ENCODE measurements at places on chromosomes 2 and 18.
A peak's percentile ranks its signal among the peaks of the same experiment; 100 is the strongest.

- no peak overlapping the region for H3K27ac ChIP-seq
- no peaks in the 10 kb centered on the region for H3K36me3 ChIP-seq
- peak; percentile 57 for DNase-seq
- H3K4me3 ChIP-seq: no peak overlapping the region
- H3K27me3 ChIP-seq: no peaks in the 10 kb centered on the region
These were observed 42.1 kb upstream of the SNED1 start for GRCh38 chr2:240956171-240956934.

- peaks cover 20% of the 10 kb centered on the region for H3K4me1 ChIP-seq
- no peaks in the 10 kb centered on the region for H3K27me3 ChIP-seq
- H3K36me3 ChIP-seq: no peaks in the 10 kb centered on the region
- H3K27ac ChIP-seq: no peak overlapping the region
- DNase-seq: peak; percentile 46
- no peak overlapping the region for H3K4me3 ChIP-seq
These were observed 288.5 kb downstream of the TNS1 start for GRCh38 chr2:217714287-217714751.

DNA sequence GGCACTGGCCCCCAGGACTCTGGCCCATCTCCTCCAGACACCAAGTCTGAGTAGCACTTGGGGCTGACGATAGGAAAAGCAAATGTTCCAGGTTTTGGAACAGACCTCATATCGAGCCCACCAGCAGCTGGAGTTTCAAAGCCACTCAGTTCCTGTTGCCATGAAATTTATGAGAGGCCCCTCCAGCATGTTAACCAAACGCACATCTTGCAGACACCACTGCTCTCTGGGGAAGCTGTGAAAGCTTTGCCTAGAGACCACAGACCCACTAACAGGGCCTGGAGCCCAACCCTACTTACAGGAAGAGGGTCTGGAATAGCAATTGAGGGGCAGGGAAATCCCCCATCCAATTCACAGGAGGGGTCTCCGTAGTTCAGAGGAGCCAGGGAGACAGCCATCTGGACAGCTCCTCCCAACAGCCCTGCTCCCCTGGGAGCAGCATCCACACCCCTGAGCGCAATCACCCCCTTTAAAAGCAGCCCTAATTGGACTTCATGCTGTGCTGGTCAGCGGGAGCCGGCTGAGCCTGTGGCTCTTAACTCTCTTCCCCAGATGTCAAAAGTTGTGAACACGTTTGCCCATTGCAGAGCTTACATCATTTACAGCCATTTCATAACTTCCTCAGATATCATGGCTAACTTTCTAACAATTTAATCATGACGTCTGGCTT lies 81.3 kb downstream of the TGFA start:
- H3K36me3 ChIP-seq: no peaks in the 10 kb centered on the region
- no peak overlapping the region for H3K4me3 ChIP-seq
- H3K27me3 ChIP-seq: no peaks in the 10 kb centered on the region
- no peak for DNase-seq
- peaks cover 10% of the 10 kb centered on the region for H3K4me1 ChIP-seq

- no peaks in the 10 kb centered on the region for H3K27me3 ChIP-seq
- H3K4me1 ChIP-seq: no peaks in the 10 kb centered on the region
- H3K4me3 ChIP-seq: no peak overlapping the region
- peaks cover 33% of the 10 kb centered on the region for H3K36me3 ChIP-seq
- no peak overlapping the region for H3K27ac ChIP-seq
These were observed 82.9 kb downstream of the DYSF start for GRCh38 chr2:71536226-71536671.

All from upper lobe of left lung (tissue), 6 donors.